ENCODE measurements at places on chromosomes 11 and 22. TPM values are rescaled to one million over a fixed set of nuclear protein-coding genes. Genes with fewer than 3 reads are reported as not detected.

The ART1 gene
- total RNA-seq = not detected

The OR51A2 gene
- not detected for total RNA-seq

The OR8G5 gene
- not detected for total RNA-seq

The PIM3 gene
- 45.1 TPM for total RNA-seq

The DLG2 gene
- 1.3 TPM for total RNA-seq

DNA sequence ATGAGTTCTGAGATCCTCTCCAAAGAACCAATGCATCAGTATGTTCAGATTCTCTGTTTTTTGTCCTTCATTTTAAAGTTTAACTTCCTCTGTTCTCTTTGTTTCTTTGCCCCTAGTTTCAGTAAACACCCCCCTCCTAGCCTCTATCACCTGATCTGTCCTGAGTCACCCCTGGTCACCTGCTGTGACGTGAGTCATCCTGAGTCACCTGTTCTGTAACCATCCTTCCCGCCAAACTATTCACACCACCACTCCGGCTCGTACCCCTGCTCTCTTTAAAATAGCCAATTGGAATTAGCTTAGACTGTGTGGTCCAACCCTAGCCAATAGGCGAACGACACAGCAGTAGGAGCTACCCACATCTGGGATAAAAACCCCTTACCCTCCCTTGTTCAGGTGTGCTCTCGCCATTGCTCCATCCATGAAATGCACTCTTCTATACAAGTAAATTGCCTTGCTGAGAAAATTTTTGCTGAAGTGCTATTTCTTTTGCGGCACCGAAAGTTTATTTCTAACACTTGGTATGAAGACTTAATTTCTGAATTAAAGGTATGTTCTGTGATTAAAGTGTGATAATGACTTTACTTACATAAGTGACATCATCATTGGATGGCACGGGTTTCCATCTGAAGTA is 318.4 kb downstream of the AASDHPPT start:
- no peak overlapping the region for H3K27ac ChIP-seq
- no peak for DNase-seq
- no peaks in the 10 kb centered on the region for H3K36me3 ChIP-seq
- H3K4me3 ChIP-seq = no peak overlapping the region
- H3K27me3 ChIP-seq = no peaks in the 10 kb centered on the region

DNA sequence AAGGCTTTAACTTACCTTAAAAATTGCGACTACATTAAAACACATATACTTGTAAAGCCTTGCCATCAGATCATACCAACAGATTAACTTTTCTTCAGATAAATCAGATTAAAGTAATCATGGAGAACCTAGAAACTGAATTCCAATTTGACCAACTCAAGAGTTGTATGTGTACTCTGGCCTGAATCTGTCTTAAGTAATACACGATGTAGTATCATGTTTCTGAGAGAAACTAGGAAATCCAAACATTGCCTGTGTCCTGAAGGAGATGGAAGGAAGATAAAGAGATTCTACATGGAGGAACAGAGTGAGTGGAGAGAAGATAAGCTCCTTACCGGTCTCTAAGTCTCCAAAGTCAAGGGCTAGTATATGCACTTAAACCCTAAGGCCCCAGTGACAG is 162.1 kb downstream of the CADM1 start:
- no peak overlapping the region for H3K4me3 ChIP-seq
- no peak for DNase-seq
- no peaks in the 10 kb centered on the region for H3K4me1 ChIP-seq
- H3K27ac ChIP-seq = no peak overlapping the region
- H3K27me3 ChIP-seq = no peaks in the 10 kb centered on the region

DNA sequence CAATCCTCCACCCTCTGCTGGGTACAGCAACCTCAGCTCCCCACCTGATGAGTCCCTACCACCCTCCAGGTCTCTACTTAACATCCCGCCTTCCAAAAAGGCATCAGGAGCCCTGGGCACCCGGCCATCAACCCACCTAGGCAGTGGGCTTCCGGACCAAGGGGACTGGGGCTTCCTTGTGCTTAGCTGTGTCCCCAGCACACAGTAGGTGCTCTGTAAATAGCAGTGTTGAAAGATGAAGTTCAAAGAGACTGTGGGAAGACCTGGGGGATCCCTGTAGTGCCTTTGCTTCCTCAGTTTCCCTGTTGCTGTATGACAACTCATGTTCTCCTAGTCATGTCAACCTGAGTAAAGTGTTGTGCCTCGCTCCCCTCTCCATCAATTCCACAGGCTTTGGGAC is 21.0 kb downstream of the VWCE start:
- H3K27ac ChIP-seq = no peak overlapping the region
- no peaks in the 10 kb centered on the region for H3K36me3 ChIP-seq
- no peak for DNase-seq
- no peak overlapping the region for H3K4me3 ChIP-seq

DNA sequence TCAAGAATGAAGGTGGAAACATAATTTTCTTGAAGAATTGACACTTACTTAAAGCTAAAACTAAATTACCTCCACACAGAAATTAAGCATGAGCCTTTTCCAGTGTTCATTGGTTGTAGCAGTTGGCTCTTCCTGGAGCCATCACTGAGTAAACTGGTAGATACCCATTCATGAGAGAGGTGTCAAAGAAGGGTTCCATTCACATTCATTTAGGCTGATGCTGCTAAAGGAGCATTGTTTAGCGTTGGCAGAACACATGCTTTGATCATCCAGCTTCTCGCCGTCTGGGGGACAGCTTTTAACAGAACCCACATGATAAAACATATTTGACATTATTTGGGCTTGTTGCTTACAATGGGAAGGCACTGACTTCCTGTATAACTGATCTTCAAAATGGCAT is 71.6 kb downstream of the TNRC6B start:
- no peaks in the 10 kb centered on the region for H3K27me3 ChIP-seq
- H3K27ac ChIP-seq = no peak overlapping the region
- no peak for DNase-seq

DNA sequence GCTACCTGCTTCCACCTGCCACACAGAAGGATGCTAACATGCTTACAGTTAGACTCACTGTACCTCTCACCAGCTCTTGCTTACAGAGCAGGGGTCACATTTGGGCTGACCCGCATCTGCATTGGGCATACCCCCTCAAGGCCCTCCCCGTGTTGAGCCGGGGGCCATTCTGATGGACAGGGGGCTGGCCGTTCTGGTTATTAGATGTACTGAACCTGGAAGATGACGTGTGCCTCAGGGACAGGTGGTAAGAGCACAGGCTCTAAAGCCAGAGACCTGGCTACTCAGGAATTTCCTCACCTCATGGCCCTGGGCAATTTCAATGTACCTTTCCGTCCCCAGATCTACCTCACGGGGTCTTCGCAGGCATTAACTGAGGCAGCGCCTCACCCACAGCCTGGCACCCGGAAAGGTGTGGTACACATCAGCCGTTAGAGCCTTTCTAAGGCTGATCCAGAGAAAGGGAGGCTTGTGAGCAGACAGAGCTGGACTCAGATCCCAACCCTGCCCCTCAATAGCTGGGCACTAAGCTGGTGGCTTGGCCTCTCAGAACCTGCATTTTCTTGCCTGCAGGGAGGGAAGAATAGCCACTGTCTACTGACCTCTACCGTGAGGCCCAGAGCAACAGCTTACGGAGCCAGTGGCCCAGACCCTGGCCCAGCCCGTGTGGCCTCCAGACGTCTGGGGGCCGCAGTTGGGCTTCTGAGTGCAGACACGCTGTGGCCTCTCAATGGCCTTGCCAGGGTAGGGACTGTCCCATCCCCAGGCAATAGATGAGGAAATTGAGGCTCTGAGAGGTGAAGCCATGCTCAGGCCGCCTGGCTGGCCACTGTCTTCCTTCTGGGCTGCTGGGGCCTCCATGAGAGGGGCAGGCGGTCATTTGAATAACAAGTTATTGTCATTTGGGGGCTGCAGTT is 100.6 kb downstream of the MORC2 start:
- H3K27me3 ChIP-seq = no peaks in the 10 kb centered on the region
- DNase-seq = no peak
- H3K4me1 ChIP-seq = peaks cover 6% of the 10 kb centered on the region
- H3K27ac ChIP-seq = no peak overlapping the region
- H3K4me3 ChIP-seq = no peak overlapping the region
- H3K36me3 ChIP-seq = no peaks in the 10 kb centered on the region

- no peaks in the 10 kb centered on the region for H3K36me3 ChIP-seq
- no peak overlapping the region for H3K27ac ChIP-seq
- H3K4me3 ChIP-seq = no peak overlapping the region
- no peak for DNase-seq
- H3K4me1 ChIP-seq = no peaks in the 10 kb centered on the region
- no peaks in the 10 kb centered on the region for H3K27me3 ChIP-seq
Observed at GRCh38 chr11:70729949-70730348, 331.6 kb downstream of the CTTN start.

DNA sequence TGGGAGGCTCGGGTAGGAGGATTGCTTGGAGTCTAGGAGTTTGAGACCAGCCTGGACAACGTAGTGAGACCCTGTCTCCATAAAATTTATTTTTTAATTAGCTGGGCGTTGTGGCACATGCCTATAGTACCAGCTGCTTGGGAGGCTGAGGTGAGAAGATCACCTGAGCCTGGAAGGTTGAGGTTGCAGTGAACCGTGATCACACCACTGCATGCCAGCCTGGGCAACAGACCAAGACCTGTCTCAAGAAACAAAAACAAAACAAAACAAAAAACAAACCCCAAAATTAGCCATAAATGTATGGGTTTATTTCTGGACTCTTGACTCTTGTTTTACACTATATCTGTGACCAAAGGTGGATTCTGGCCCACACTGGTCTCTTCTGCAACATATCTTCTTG is 41.6 kb downstream of the EIF3F start:
- peaks cover 2% of the 10 kb centered on the region for H3K4me1 ChIP-seq
- H3K4me3 ChIP-seq = no peak overlapping the region
- peak; percentile 3 for DNase-seq
- H3K27me3 ChIP-seq = peaks cover 16% of the 10 kb centered on the region
- H3K36me3 ChIP-seq = no peaks in the 10 kb centered on the region

GRCh38 chr11:63549411-63549810 is 12.8 kb downstream of the PLAAT4 start:
- H3K4me3 ChIP-seq = no peak overlapping the region
- H3K36me3 ChIP-seq = peaks cover 51% of the 10 kb centered on the region
- H3K27ac ChIP-seq = peak overlapping the region; percentile 63

DNA sequence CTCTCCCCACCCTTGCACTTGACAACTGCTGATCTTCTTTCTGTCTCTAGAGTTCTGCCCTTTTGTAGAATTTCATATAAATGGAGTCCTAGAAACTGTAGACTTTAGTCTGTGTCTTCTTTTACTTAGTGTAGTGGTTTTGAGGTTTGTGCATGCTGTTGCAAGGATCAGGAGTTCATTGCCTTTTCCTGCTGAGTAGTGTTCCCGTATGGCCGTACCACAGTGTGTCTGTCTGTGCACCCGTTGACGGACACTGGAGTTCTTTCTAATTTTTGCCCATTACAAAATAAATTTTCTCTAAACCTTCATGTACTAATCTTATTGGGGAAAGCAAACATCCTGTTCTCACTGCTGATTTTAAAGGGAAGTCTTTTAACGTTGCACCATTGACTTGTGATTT is 138.1 kb downstream of the TBC1D22A start:
- H3K36me3 ChIP-seq = peaks cover 13% of the 10 kb centered on the region
- H3K4me3 ChIP-seq = no peak overlapping the region
- no peaks in the 10 kb centered on the region for H3K4me1 ChIP-seq
- H3K27ac ChIP-seq = no peak overlapping the region

Measured in activated CD8-positive, alpha-beta T cell treated with anti-CD3 and anti-CD28 coated beads, Interleukin-2, amount 10 ng/mL, durations not matched to agents 7 days and 5 days (primary cell).